ENCODE measurements at places on chromosomes 2 and 18. TPM values are rescaled to one million over a fixed set of nuclear protein-coding genes. Genes with fewer than 3 reads are reported as not detected.

The C2orf80 gene
- not detected for total RNA-seq

The DLX1 gene
- total RNA-seq, result not detected

The ALPG gene
- total RNA-seq, result not detected

The SERPINB12 gene
- not detected for total RNA-seq

The LOXHD1 gene
- total RNA-seq, result 0.28 TPM

The TMEM214 gene
- 41.2 TPM for total RNA-seq

The TMEM182 gene
- 3.8 TPM for total RNA-seq

The NPHP1 gene
- total RNA-seq, result 4.0 TPM

The ST8SIA5 gene
- total RNA-seq, result 16.8 TPM

The CNTNAP5 gene
- total RNA-seq, result 4.9 TPM

The RGPD4 gene
- not detected for total RNA-seq

The UCN gene
- total RNA-seq, result 4.0 TPM

The ZSWIM2 gene
- not detected for total RNA-seq

The FAM237A gene
- total RNA-seq, result not detected

The ERICH2 gene
- total RNA-seq, result 0.72 TPM

The CCDC85A gene
- 0.89 TPM for total RNA-seq

The NEU4 gene
- total RNA-seq, result not detected

The R3HDM1 gene
- total RNA-seq, result 27.1 TPM

The SETBP1 gene
- 18.0 TPM for total RNA-seq

The GPR35 gene
- 0.96 TPM for total RNA-seq

The ARHGEF4 gene
- 1.1 TPM for total RNA-seq

The GPR155 gene
- total RNA-seq, result 12.0 TPM

The CYP27A1 gene
- 76.1 TPM for total RNA-seq

The REG3A gene
- 3.8 TPM for total RNA-seq

The LDLRAD4 gene
- 64.5 TPM for total RNA-seq

The CYP1B1 gene
- 34.0 TPM for total RNA-seq

The ANXA4 gene
- 57.4 TPM for total RNA-seq

The HOXD9 gene
- 12.5 TPM for total RNA-seq

The DIPK1C gene
- 0.22 TPM for total RNA-seq

The LYG1 gene
- 0.67 TPM for total RNA-seq

The SRBD1 gene
- 15.1 TPM for total RNA-seq

The UGT1A3 gene
- not detected for total RNA-seq

The ESPNL gene
- 0.69 TPM for total RNA-seq

The CCDC150 gene
- total RNA-seq, result not detected

The HDHD2 gene
- total RNA-seq, result 73.4 TPM

The SCG2 gene
- not detected for total RNA-seq

The CHRNA1 gene
- total RNA-seq, result not detected

The TLX2 gene
- total RNA-seq, result 0.46 TPM

The MGAT4A gene
- total RNA-seq, result 5.2 TPM

The ZNF24 gene
- total RNA-seq, result 54.1 TPM

The GREB1L gene
- 2.5 TPM for total RNA-seq

The MPV17 gene
- total RNA-seq, result 144 TPM

The IGFBP2 gene
- 253 TPM for total RNA-seq

The NCK2 gene
- total RNA-seq, result 40.4 TPM

The CROCC2 gene
- total RNA-seq, result not detected

The IL1F10 gene
- total RNA-seq, result not detected

The ICA1L gene
- 7.2 TPM for total RNA-seq

The KIAA1328 gene
- total RNA-seq, result 8.1 TPM

The ST6GAL2 gene
- total RNA-seq, result 0.39 TPM

All from adrenal gland (tissue), 19 donors.